ENCODE measurements at places on chromosomes 1 and 21.

DNA sequence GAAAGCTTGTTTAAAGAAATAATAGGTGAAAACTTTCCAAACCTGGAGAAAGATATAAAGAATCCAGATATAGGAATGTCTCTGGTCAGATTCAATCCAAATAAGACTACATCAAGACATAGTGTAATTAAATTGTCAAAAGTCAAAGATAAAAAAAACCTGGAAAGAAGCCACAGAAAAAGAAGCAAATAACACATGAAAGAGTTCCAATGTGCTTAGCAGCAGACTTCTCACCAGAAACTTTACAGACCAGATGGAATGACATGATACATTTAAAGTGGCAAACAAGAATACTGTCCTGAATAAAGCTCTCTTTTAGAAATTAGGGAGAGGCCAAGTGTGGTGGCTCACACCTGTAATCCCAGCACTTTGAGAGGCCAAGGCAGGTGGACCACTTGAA is 1039.9 kb downstream of the KCNT2 start:
- DNase-seq, result no peak

- DNase-seq, result no peak
These were observed 2.0 kb downstream of the C1orf226 start for GRCh38 chr1:162383516-162383915.

DNA sequence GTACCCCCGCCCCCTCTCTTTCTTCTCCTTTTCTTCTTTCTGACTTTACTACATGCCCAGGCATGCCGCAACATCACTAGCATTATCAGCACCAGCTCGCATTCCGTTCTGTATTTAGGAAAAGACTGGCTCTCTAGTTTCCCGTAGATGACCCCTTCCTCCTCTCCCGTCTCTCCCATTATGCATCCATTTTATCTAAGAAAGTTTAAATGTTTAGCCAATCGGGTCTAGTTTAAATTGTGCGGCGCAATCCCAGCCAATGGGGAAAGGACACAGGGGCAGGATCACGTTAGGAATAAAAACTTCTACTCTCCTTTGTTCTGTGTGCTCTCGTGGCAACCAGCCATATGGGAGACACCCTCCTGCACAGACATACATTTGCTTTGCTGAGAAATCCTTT is 2.3 kb upstream of the KRTAP10-7 start:
- DNase-seq, result no peak

- DNase-seq, result no peak
These were observed 296.7 kb upstream of the USP25 start for GRCh38 chr21:15433091-15433490.

DNA sequence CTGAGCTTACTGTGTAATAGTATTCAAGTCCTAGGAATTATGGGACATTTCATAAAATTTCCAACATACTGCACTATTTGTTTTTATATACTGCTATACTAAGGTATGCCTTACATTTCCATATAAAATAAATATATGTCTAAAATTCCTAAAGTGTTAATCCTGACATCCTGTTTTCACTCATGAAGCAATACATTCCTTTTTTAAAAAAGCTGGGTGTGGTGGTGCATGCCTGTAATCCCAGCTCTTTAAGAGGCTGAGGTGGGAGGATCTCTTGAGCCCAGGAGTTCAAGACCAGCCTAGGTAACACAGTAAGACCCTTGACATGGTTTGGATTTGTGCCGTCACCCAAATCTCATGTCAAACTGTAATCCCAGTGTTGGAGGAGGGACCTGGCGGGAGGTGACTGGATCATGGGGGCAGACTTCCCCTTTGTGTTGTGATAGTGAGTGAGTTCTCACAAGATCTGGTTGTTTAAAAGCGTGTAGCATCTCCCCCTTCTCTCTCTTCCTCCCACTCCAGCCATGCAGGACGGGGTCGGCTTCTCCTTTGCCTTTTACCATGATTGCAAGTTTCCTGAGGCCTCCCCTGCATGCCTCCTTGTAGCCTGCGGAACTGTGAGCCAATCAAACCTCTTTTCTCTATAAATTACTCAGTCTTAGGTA is 5.8 kb downstream of the CDC42BPA start:
- DNase-seq, result no peak

DNA sequence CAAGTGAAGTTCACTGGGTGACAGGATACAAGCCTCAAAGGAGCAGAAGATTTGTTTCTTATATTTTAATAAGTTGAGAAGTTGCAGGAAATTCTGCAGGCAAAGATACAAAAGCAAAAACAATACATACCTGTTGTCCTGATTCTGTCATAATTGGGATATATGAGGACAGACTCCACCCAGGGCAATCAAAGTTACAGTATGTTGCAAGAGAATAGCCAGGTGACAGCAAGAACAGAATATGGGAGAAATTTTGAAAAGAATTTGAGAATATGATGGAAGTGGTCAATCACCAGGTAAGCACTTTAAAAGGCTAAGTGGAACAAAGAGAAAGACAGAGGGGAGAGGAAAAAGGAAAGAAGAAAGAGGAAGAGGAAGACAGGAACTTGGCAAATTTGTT is 607.6 kb upstream of the ADGRL4 start:
- no peak for DNase-seq

DNA sequence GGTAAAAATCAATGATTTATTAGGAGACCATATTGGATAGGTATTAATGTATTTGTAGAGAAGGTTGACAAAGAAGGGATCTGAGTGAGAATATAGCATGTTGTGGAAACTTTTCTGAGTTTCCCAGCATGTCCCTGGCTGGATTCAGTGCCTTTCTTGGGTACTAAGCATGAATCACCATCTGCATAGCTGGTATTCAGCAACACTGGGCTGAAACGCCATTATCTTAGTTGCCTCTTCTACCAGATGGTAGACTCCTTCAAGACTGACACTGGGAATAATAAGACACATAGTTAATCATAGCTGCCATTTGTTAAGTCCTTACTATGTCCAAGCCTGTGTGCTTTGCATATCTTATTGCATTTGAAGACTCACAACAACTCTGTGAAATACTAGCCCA is 45.5 kb downstream of the ATP5PF start:
- no peak for DNase-seq

GRCh38 chr1:24162201-24162600 is 19.3 kb upstream of the IL22RA1 start:
- DNase-seq, result no peak

DNA sequence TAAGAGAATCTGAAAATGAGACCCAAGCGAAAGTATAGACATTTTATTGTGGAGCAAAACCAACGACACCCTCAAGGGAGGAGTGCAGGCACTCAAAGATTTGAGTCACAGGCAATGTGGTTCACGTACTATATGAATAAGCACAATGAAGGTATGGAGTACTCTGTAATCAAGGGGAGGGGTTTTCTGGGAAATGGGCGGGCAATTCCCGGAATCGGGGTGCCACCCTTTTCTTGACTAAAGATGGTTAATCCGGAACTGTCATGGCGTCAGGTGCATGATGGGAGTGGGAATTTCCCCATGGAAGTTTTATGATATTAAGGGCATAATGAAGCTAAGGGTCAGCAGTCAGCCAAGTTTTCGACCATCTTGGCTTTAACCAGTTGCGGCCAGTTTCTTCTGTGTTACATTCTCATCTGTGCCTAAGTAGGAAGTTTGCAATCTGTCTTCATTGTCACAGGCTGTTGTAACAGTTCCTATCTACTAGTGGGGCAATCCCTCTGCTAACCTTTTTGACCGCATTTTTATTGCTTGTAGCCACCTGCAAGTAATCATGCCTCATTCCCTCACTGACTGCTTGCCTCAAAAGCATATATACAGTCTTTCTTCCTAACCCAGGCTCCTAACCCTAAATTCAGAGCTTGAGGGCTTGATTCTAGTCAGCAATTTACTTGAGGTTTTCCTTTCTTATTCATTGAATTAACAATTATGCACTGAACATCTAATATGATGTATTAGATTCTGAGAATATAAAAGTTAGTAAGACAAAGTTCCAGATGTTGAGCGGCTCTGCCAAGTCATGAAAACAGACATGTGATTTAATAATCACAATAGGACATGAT is 775 bp upstream of the AIM2 start:
- no peak for DNase-seq

- peak; percentile 21 for DNase-seq
These were observed 26.0 kb upstream of the BCL9 start for GRCh38 chr1:147515045-147515869.

DNA sequence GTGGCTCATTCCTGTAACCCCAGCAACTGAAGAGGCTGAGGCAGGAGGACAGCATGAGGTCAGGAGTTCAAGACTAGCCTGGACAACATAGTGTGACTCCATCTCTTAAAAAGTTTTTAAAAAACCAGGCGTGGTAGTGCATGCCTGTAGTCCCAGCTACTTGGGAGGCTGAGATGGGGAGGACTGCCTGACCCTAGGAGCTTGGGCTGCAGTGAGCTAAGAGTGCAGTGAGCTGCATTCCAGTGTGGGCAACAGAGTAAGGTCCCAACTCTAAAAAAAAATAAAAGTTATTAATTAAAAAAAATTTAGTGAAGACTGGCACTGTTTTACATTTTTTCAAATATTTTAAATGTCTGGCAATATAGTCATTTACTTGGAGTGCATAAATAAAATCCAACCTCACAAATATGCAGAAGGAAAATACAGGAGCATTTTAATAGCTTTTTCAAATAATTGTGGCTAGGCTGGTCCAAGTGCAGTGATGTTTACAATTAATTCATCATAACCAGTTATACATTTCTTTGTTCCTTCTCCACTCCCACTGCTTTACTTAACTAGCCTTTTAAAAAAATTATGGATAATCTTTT is 10.8 kb downstream of the ZBTB8OS start:
- no peak for DNase-seq

- peak; percentile 49 for DNase-seq
These were observed 40.4 kb downstream of the DAP3 start for GRCh38 chr1:155729031-155729898.

GRCh38 chr1:234606784-234607108 is 3.2 kb downstream of the IRF2BP2 start:
- DNase-seq, result no peak

DNA sequence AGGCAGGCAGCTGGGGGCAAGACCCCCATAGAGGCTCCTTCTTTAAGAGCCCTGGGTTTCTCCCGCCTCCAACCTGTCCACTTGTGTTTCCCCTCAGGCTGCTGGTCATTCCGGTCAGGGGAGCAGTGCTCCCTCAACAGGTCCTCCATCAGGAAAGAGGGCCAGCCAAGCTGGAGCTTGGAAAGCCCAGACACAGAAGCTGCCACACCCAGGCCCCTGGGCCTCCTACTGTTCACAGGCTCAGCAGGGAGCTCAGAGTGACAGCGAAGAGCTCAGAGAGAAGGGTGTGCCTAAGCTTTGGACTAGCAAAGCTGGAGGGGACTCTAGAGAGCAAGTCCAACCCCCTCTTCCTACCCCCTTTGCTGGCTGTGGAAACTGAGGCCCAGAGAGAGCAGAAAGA is 10.3 kb upstream of the CDCP2 start:
- DNase-seq, result no peak

- no peak for DNase-seq
These were observed 57.5 kb upstream of the PRKACB start for GRCh38 chr1:84086616-84087015.

DNA sequence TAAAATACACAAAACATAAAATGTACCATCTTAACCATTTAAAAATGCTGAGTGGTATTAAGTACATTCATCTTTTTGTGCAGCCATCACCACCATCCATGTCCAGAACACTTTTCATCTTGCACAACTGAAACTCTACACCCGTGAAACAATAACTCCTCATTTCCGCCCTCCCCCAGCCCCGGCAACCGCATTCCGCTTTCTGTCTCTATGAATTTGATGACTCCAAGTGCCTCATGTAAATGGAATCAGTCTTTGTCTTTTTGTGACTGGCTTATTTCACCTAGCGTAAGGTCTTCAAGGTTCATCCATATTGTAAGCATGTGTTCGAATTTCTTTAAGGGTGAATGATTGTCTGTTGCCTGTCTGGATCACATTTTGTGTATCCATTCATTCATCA is 37.2 kb downstream of the SCCPDH start:
- DNase-seq, result no peak

DNA sequence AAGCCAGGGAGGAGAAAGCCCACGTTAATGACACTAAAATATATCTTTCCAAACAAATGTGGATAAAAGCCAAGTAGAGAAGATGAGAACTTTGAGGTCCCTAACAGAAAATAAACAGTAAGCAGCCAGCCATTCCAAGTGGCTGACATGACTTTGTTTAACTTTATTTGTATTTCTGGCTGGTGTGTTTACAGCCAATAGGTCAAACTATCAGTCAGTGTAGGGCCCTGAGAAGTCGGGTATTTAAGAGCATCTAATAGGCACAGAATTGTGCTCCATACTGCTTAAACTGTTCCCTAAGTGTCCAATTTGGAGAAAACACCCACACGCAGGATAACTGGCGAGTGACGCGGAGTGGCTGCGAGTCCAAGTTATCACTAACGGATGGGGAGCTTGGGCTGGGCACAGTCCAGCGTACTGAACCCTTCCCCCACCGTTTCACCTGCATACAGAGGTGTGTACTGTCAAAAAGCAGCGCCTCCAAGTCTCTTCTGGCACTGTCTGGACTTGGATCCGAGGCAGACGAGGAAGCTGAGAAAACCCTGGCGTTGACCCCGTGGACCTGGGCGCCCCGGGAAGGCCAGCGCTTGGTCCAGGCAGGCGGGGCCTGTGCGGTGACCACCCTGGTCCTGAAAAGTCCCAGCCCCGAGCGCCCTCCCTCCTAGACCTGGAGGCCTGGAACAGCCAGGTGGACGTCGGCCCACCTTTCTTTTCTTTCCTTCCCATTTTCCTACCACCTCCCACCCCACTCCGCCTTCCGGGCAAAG is 662 bp upstream of the LGALS8 start:
- DNase-seq, result no peak

DNA sequence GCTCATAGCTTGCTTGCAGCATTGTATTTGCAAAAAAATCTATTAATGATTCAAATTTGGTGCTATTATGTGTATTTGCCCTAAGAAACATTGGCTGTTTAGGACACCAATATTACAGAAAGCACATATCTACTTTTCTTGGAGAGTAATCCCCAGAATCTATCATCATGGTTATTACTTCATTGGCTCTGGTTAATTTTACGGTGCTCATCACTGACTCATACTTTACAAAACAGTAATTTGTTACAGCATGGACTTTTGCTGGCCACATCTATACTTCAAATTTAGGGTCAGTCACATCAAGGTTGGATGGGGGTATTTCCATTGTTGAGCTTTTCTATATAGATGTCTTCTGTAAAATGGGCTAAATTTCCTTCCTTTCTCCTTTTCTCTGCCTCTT is 45.7 kb downstream of the SH3GLB1 start:
- DNase-seq, result no peak

DNA sequence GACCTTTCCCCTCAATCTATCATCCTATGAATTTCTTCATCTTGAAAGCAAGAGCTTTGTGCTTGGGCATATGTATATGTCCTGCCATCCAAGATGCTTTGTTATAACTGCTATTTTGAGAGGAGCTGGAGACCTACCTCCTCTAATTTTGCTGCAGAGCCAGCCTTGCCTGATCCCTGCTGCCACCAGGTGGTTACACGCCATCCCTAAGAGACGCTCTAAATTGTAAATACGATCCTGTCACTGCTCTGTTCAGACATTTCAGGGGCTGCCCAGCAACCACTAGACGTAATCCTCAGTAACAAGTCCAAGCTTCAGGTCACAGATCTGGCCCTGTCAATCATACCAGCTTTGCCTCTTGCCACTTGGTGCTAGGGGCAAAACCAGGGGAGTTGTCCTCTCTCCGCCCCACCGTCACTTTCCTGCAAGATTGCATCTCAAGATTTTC is 32.9 kb downstream of the GPA33 start:
- DNase-seq, result peak; percentile 46

Data from femur (tissue), 1 donor.